ENCODE measurements at places on chromosomes 6 and 20.
A peak's percentile ranks its signal among the peaks of the same experiment; 100 is the strongest.

DNA sequence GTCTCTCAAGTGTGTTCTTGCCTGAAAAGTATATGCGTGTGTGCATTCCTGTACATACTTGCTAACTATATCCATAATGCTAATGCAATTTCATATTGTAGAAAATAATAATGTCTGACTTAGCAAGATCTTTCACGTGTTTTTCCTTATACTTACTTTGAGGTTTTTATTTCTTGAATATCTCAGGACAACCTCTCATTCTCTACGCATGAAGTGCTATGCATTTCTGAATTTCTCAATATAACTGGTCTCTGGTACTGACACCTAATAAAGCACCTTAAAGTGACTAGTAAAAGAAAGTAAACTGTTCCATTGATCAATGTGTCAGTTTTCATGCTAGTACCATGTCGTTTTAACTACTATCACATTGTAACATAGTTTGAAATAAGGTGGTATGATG is 589.9 kb upstream of the ADGRB3 start:
- no peak for DNase-seq

DNA sequence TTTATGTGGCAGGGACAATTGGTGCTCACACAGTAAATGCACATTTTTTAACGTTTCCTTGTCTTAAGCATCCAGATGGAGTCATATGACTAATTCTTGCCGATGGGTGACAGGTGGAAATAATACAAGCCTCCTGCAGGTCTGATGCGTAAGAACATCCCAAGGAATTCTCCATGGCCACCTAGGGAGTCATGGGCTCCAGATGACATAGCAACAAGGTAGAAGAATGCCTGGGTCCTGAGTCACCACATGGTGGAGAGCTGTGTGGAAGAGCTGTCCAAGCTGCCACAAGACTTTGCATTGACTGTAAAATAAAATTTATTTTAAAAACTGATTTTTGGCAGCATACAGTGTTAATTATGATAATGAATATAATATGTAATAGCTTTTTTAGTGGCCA is 77.0 kb upstream of the MAP3K7 start:
- no peak for DNase-seq

DNA sequence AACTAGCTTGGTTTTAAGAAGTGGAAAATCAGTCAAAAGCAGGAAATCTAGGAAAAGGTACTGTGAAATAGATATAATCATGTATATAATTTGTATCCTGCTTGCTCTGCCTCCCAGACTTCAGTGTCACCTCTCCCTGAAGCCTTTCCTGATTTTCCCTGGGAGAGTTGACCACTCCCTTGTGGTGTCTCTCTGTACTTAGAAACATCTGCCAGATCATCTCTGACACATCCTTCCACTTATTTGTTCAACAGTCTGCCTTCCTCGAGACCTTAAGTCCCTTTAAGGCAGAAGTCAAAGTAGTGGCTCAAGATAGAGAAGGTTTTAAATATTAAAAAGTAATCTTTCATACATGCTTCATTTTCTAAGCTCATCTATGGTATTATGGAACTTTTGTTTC is 236.5 kb downstream of the CDKAL1 start:
- DNase-seq = no peak

GRCh38 chr6:46412662-46413061 is 78.6 kb downstream of the RCAN2 start:
- no peak for DNase-seq

GRCh38 chr6:170202416-170203135 is 88.3 kb downstream of the DLL1 start:
- DNase-seq = no peak

DNA sequence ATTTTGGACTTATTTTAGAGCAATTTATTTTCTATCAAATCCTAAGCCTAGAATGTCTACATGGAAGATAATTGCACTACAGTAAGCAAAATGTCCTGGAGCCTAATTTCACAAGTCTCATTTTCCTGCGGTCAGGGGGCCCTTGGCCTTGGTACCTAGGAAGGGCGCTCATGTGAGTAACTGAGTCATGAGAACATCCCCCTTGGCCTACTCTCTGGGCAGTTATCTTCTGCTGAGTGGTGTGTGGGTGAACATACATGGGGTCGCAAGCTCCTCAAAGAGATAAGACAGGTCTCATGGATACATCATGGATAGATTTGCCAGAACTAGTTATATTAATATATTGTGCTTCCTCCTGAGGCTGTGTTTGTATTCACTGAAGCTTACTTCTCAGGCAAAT is 211.2 kb upstream of the MARCKS start:
- DNase-seq = peak; percentile 44

- no peak for DNase-seq
Measured at GRCh38 chr6:146191166-146191565, 162.3 kb downstream of the GRM1 start.

DNA sequence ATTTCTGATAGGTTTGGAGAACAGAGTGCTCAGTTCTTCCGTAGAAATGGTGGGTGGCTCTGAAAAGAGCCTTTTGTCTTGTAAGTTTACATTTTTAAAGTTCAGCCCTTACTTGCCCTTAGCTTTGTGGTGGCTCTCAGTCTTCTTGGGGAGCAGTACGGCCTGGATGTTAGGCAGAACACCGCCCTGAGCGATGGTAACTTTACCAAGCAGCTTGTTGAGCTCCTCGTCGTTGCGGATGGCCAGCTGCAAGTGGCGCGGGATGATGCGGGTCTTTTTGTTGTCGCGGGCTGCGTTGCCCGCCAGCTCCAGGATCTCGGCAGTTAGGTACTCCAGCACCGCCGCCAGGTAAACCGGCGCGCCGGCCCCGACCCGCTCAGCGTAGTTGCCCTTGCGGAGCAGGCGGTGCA is 19.5 kb downstream of the OR2B2 start:
- DNase-seq = no peak

DNA sequence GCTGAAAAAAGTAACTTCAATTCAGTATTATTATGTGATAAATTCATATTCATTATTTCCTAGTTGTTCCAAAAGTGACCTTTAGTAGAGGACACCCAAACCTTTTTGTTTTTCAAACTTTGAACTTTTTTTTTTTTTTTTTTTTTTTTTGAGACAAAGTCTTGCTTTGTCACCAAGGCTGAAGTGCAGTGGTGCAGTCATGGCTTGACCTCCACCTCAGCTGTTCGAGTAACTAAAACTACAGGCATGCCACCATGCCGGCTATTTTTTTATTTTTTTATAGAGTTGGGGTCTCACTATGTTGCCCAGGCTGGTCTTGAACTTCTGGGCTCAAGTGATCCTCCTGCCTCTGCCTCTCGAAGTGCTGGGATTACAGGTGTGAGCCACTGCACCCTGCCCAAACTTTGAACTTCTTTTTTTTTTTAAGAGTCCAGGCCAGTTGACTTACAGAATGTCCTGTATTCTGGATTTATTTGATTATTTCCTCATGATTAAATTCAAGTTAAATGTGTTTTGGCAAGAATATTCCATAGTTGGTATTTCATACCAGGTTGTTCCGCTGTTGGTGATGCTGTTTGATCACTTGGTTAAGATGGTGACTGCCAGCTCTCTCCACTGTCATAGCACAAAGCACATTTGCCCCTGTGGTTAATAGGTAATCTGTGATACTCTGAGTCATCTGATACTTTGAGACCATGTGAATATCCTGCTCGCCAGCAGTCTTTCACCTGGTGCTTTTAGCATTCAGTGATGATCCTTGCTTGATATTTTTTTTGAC is 48.0 kb downstream of the VAPB start:
- DNase-seq = no peak

DNA sequence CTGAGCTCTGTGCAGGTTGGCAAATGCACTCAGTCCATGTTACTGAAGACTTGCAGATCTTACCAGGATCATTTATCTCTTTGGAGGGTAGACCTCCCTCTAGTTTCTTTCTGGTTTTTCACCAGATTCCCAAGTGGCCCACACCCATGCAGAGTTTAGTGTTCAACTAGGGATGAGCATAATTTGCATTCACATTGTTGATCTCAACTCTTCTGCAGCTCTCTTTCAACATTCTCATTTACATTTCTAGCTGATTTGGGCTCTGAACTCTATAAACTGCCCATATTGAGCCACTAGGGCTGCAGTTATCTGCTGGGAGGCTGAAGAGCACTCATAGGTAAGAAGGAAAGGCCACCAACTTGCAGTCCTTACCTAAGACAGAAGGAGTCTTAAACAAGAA is 17.9 kb upstream of the HLA-C start:
- no peak for DNase-seq

- no peak for DNase-seq
Measured at GRCh38 chr6:150260931-150261330, 107.9 kb upstream of the IYD start.

DNA sequence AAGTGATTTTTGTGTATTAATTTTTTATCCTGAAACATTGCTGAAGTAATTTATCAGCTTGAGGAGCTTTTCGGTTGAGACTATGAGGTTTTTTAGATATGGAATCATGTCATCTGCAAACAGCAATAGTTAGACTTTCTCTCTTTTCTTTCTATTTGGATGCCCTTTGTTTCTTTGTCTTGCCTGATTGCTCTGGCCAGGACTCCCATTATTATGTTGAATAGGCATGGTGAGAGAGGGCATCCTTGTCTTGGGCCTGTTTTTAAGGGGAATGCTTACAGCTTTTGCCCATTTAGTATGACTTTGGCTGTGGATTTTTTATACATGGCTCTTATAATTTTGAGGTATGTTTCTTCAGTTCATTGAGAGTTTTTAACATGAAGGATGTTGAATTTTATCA is 207.6 kb upstream of the DEFB112 start:
- DNase-seq = no peak

DNA sequence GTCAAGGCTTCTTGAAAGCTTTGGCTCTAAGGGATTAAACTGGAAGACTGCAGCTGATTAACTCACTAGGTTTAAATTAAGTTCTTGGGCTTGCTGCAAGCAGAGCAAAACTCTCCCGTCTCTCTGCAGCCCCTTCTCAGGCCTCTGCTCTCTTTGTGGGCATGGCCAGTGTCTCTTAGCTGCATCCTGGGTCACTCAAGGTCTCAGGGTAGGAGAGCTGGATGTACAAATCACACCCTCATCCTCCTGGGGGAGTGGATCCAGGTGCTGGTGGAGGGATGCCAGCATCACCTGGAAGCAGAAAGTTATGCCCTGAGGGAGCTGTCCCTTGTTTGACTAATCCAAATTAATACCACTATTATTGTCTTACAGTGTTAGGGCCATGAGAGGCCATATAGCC is 35.8 kb downstream of the GCM1 start:
- DNase-seq = no peak

- no peak for DNase-seq
Measured at GRCh38 chr6:8057263-8057662, 6.9 kb downstream of the BLOC1S5 start.

GRCh38 chr6:168440520-168441433 is at the start of gene SMOC2:
SMOC2 (plus strand) TSS chr6:168441184; CDS start chr6:168441371, 187 bp downstream.
- DNase-seq = no peak

- DNase-seq = no peak
Measured at GRCh38 chr6:5326022-5326641, 64.8 kb downstream of the FARS2 start.
